ENCODE measurements at places on chromosomes 1 and 21.

DNA sequence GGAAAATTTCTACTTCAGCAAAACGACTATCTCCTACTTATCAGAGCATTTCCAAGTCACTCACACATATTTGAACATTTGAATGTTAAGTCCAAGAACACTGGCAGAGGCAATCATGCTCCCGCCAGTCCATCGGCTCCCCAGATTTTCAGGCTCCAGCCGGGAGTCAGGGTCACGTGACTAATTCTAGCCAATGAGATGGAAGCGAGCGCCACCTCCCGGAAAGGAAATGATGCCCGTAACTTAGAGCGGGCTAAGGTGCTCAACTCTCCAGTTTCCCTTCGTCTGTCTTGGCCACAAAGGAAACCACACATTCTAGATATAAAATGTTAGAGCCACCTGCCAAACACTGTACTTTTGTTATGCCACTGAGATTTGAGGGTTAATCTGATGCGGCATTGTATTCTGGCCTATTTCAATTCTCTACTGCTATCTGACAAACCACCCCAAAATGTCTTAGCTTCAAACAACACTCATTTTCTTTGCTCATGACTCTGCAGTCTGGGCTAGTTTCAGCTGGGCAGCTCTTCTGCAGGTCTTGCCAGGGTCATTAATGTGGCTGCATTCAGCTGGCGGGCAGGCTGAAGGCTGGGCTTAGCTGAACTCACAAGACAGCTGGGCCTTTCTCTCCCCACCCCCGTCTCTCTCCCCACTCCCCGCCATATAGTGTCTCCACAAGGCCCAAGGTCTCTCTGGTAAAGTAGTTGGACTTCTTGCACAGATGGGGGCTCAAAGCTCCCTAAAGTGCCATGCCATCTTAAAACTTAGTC lies 16.5 kb upstream of the LHX4 start:
- peak; percentile 75 for DNase-seq

- DNase-seq = no peak
Observed at GRCh38 chr21:35441868-35442582, 392.9 kb upstream of the RUNX1 start.

- DNase-seq = no peak
Observed at GRCh38 chr1:50108497-50109059, at the start of gene ELAVL4. ELAVL4 (plus strand) TSS chr1:50108920; CDS start chr1:50109190, 270 bp downstream.

DNA sequence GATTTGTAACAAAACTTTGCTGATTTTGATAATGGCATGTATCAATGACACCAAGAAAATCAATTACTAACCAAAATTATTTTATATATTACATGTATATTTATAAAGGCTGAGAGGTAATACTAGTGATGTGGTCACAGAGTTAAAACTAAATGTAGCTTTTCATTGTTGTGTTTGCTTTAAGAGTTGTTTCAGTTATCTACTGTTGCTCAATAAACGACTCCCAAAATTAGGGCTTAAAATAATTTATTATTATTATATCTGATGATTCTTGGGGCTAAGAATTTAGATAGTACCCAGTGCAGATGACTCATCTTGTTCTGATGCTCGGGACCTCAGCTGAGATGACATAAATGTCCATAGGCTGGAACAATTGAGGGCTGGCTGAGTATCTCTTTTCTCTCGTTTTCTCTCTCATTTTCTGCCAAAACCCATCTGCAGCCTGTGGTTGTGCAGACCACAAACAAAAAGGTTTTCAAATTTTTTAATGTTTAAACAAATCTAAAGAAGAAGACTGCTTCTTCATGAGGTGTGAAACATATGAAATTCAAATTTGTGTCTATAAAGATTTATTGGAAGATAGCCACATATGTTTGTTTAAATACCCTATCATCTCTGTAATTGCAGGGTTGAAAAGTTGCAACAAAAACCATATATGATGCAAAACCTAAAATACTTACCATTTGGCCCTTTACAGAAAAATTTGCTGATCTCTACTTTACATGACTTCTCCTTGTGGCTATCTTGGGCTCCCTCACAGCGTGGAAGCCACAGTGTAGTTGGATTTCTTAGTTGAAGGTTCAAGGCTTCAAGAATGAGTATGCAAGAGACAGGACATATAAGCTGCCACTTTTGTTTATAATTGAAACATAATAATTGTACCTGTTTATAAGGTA lies 14.8 kb upstream of the PTPRC start:
- no peak for DNase-seq

DNA sequence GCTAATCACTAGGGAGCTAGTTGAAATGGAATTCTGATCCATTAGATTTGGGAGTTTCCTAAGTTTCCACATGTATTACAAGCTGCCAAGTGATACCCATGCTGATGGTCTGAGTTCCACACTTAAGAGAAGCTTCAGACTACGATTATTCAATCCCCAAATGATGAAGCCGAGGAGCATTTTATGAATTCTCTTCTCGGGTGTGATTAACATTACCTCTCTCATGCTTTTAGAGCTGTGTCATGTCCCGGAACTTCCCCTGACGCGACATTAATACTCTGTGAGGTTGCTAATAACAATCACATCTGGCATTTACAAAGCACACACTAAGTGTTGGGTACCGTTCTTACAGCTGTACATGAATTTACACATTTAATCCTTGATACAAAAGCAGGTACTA lies 63.0 kb downstream of the KCNJ15 start:
- DNase-seq = no peak

DNA sequence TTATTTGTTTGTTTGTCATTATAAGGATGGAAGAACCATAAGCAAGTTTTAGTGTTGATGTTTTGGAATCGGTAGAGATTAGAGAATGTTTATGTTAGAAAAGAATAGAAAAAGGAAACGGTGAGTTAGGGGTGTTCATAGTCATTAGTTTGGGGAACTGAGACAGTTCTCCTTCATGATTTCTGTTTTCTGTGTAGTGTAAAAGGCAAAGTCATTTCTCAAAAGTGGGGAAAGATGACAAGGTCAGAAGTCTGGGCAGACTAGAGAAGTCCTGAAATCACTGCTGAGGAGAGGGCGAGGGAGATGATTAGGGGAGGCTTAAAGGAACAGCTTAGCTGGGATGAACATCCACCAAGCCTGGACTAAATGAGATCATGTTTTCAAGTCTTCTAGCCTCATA lies 498.9 kb downstream of the TTLL7 start:
- no peak for DNase-seq

GRCh38 chr21:15264084-15264665 lies 199.4 kb upstream of the NRIP1 start:
- DNase-seq = no peak

DNA sequence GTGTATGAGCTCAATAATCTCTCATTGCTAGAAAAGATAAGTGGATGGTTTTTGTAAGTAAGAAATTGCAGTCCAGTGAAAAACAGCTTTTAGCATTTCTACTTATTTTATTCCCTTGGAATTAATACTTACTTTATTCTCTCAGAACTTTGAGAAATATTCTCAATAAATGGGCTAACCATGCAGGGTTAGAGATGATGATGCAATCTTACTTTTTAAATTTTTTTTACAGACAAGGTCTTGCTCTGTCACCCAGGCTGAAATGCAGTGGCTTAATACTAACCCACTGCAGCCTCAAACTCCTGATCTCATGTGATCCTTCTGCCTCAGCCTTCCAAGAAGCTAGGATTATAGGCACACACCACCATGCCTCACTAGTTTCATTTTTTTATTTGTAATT lies 440.8 kb upstream of the ZP4 start:
- no peak for DNase-seq

GRCh38 chr1:57550092-57550491 lies 126.2 kb upstream of the DAB1 start:
- DNase-seq = no peak

DNA sequence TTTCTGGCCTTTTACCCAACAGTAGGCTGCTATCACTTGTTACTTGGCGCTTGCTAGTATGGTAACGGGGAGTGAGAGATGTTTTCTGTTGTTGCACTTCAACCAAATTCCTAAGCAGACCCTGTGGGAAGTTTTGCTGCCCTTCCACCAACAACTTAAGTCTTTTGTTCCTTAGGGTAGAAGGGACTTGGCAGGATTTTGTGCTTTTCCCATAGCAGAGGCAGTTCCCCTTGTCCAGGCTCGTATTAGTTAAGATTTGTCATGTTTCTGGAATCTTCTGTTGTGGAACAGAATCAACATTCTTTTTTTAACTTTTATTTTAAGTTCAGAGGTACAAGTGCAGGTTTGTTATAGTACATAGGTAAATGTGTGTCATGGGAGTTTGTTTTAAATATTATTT lies 73.2 kb upstream of the SGIP1 start:
- DNase-seq = no peak

DNA sequence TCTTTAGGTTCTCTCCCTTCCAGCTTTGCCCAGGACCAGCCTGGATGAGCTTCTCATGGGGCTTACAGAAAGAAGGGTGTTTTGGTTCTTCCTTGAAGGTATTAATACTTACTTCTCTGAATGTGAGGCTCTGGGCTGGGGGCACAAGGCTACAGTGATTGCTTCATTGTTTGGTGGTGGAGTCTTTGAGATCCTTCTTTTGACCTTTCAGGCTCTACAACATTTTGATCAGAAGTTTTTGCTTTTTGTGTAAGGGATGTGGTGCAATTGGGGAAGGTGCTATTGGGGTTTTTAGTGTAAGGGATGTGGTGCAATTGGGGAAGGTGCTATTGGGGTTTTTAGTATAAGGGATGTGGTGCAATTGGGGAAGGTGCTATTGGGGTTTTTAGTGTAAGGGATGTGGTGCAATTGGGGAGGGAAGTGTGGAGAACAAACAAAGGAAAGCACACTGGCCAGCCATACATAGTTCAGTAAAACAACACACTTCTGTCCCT lies 103.6 kb upstream of the IVNS1ABP start:
- DNase-seq = no peak

GRCh38 chr1:10186331-10187025 lies 23.9 kb upstream of the KIF1B start:
- DNase-seq = no peak

DNA sequence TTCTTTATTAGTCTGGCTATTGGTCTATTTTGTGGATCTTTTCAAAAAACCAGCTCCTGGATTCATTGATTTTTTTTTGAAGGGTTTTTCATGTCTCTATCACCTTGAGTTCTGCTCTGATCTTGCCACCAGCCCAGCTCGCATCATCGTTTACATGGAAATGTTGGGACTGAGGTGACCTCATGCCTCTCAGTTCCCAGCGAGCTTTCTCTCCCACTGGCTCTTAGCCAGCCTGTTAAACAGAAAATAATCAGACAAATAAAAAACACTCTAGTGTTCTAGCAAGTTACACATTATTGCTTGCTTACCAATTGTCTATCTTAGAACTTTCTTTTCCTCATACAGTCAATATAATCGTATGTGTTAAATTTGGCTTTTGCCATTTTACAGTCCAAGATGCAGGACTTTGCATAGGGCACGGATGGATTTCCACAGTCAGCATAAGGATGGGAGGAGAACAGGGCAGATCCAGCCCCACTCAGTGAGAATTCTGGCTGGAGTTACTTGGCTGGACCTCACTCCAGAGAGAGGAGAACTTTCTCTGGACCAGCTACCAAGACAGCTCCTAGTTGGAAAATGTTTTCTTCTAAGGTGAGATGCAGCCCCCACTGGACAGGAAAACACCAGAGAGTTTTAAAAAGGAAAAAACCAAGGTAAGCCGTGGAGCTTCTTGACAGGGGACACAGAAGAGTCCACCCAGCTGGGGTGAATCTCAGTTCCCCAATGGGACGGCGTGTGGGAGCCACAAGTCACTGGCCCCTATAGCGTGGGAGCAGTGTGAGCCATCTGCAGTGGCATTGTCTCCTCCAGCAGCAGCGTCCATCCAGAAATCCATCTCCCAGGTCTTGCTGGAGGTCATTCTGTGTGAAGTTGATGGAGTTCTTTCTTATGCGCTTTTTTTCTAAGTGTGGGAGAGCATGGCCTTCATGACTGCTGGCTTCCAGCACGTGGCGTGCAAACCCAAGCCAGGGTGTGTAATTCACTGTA lies 17.6 kb downstream of the PGBD2 start:
- no peak for DNase-seq

- peak; percentile 80 for DNase-seq
Observed at GRCh38 chr1:36400825-36401601, 3.3 kb upstream of the LSM10 start.

DNA sequence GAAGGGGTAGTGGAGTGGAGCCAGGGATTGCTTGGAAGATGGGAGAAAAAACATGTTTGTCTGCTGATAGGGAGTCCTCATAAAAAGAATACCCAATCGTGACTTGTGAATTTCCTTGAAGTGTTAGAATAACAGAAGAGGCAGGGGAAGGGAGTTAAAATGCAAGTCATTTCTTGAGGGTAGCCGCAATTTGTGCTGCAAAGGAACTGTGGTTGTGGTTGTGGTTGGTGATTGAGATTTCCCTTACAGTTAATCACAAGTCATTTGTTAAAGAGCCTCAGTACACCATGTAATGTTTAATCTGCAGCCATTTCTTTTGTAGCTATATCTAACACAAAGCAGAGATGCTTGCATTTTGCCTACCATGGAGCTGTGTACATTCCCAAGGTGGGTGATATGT lies 38.5 kb upstream of the EGLN1 start:
- peak; percentile 32 for DNase-seq

GRCh38 chr1:213615226-213615916 lies 372.4 kb upstream of the PROX1 start:
- no peak for DNase-seq

- no peak for DNase-seq
Observed at GRCh38 chr1:182996816-182997215, 26.4 kb upstream of the LAMC1 start.

DNA sequence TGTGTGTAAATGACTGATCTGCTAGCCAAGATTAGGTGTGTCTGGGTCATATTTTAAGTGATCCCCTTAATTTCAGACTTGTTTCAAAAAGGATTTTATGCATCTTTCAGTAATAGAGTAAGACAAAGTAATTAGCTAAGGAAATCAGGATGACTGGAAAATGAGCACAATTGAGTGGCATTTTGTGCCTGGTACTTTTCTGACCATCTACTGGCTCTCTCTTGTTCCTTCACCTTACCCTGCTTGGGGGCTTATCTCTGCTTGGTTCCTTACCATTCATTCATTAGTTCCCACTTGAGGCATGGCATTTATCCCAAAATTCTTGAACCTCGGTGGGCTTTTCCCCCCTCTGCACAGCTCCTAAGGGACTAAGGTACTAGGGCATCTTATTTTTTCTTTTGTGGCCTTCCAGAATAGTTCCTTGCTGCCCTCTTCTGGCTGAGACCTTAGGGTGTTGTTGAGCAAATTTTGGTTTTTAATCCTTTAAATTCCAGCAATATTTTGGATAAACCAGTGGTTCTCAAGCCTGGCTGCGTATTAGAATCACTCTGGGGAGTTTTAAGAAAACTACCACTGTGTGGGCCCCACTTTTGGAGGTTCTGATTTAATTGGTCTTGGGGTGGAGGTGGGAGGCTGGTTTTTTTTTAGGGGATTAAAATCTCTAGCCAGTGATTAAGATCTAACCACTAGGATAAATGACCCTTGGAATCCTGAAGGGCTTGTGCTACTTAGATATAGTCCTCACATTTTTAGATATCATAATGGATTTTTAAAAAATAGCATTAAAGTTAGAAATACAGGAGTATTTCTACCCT lies 50.8 kb downstream of the HS2ST1 start:
- DNase-seq = no peak

- DNase-seq = no peak
Observed at GRCh38 chr1:11874258-11874562, 15.5 kb upstream of the NPPB start.

Measured in GM13976 (cell line).